Activated CD8-positive, alpha-beta memory T cell treated with anti-CD3 and anti-CD28 coated beads, Interleukin-2, amount 10 ng/mL, durations not matched to agents 7 days and 5 days (primary cell): ENCODE measurements at places on chromosomes 4 and X. TPM values are rescaled to one million over a fixed set of nuclear protein-coding genes. Genes with fewer than 3 reads are reported as not detected.

- no peak for DNase-seq
Observed at GRCh38 chr4:116953947-116954346, 131.4 kb downstream of the TRAM1L1 start.

DNA sequence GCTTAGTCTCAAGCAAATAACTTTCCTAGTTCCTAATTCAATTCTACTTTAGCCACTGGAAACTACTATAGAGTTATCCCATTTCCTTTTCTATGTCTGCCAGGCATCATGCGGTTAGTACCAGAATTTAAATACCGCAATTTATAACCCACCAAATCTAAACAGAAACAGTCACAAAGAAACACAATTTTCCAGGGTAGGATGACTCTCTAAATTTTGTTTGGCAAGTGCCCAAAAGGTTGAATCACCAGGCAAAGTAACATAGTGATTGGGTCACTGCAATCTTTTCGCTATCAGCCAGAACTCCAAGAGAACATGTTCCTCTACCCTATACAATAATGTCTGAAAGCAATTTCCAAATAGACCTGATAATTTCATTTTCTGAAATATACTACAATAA, 240.2 kb upstream of the GRIA3 start:
- no peak for DNase-seq

- no peak for DNase-seq
Observed at GRCh38 chr4:35835893-35836292, 408.4 kb downstream of the ARAP2 start.

DNA sequence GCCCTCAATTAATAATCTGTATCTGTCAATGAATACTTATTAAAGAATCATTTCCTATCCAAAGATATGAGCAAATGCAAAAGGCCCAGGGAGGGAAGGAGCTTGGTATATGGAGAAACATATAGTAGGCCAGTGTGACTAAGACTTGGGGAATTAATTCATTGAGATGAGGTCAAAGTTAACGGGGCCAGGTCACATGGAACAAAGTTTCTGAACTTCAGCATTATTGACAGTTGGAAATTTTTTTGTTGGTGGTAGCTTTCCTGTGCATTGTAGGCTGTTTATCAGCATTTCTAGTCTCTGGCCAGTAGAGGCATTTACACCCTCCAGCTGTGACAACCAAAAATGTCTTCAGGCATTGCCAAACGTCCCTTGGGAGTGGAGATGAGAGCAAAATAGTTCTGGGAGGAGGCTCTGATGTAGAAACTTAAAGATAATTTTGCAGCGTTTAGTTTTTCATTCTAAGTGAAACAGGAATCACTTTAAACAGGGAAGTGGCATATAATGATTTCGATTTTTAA, 202.0 kb downstream of the SLC4A4 start:
- no peak for DNase-seq

DNA sequence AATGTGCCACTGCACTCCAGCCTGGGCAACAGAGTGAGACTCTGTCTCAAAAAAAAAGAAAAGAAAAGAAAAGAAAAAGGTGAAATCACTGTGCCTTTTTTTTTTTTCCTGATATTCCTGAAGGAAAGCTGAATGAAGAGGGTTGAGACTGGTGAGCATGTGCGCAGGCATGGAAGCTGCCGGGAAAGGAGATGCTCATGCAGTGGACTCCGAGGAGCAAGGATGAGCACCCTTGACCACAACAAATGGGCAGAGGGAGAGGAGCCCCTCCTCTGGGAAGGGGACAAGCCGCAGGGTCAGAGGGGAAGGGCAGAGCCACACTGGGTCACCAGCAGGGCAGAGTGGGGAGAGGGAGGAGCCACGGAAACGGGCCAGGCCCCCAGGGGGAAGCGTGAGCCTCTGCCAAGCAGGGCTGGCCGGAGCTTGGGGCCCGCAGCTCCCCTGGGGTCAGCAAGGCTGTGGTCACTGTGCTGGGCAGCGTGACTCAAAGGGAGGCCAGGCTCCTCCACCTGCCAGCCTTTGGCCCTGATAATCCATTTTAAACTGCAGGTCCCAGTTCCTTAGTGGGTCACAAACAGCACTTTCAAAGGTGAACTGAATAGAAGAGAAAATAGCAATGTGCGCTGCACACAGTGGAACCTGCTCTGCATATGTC, 79.8 kb downstream of the NAT8L start:
- DNase-seq, result no peak

- no peak for DNase-seq
Observed at GRCh38 chrX:25022499-25023325, 6.9 kb upstream of the ARX start.

DNA sequence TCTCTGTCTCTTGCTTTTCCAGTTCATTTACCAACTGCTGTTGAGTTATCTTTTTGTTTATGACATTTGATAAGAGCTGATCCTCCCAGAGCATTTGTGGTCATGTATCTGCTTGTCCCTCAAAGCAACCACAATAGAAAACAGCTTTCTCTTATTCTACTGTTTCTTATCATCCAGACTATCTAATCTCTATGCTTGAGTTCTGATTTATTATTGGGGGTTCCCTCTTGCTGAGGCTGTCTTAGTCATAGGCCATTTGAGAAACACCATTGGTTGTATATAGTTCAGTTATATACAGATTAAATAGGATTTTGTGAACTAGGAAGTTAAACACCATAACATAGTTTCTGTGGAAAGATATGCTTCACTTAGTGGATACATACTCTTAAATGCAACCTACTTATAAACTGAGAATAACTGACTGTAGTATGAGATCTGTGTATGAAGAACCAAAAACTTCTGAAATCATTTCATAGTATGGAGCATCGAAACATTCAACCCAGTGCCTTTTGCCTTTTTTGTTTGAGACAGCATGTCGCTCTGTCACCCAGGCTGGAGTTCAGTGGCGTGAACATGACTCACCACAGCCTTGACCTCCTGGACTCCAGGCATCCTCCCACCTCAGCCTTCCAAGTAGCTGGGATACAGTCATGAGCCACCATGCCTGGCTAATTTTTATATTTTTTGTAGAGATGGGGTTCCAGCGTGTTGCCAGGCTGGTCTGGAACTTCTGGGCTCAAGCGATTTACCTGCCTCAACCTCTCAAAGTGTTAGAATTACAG, 75.8 kb downstream of the STIM2 start:
- no peak for DNase-seq

DNA sequence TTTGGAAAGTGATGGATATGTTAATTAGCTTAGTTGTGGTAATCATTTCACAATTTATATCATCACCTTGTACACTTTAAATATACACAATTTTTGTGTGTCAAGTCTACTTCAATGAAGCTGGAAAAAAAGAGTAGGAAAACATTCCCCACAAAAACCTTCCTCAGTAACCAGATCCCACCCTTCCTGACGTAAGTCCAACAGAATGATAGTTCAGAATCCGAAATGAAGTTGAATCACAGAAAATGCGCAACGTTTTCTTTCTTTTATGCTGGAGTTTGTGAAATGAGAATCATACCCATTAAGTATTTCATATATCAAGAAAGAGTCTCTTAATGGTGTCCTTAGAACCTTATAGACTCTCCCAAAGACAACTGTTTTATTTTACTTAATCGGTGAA, 292.9 kb downstream of the USP46 start:
- DNase-seq, result no peak

DNA sequence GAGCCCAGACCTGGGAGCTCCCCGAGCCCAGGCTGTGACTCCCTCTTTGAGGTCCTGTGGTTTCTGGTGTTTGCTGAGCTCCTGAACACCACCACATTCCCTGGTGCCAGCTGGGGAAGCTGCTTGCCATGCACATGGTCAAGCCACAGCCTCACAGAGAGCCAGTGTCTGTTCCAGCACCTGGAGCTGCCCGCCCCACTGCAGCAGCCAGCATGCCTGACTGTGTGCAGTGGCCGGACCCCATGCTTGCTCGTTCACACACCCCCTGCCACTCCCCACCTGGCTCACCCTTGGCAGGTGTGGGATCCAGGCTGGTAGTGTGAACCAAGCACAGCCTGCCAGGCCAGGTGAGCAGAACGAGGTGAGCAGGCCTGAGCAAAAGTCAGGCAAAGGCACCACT, 95.6 kb upstream of the FAM9C start:
- no peak for DNase-seq

- no peak for DNase-seq
Observed at GRCh38 chrX:114508756-114509155, 75.1 kb upstream of the HTR2C start.

DNA sequence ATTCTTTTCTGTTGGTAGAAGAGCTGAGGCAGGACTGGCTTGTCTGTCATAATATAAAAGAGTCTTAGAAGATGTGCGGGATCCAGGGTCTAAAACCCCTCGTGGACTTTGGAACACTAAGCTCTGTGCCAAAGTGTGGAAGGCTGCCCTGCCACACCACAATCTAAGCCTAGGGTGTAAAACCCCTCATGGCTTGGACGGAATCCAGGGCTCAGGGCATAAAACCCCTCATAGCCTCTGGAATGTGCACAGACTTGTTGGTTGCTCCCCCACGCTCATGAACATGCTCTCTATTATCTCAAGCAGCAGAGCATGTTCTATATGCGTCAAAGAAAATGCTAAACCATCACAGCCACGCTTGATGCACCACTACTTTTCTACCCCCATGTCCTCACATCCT, 483.6 kb downstream of the GABRG1 start:
- DNase-seq, result no peak

GRCh38 chr4:174828845-174829701, at the start of gene GLRA3:
Gene GLRA3 (minus strand): TSS chr4:174829247. CDS start chr4:174828811, 436 bp downstream.
- no peak for DNase-seq

- no peak for DNase-seq
Observed at GRCh38 chr4:133270021-133270570, 121.0 kb downstream of the PCDH10 start.

DNA sequence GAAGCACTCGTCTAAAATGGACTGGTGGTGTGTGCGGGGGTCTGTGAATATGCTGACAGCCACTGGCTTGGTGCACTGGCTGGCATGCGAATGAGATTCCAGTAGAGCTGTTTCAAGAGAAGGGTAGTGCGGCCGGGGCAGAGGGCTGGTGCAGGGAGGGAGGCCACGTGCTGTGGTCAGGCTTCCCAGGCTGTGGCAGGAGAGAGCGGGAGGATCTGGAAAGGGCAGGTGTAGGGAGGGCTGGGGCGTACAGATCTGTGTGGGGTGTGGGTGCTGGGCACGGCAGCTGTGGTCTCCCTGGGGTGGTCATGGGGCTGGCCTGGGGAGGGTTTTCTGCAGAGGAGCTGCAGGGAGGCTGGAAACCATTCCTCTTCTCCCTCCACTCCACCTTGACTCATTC, 30.2 kb downstream of the SORCS2 start:
- no peak for DNase-seq

- DNase-seq, result no peak
Observed at GRCh38 chrX:83771664-83772063, 89.3 kb upstream of the CYLC1 start.

DNA sequence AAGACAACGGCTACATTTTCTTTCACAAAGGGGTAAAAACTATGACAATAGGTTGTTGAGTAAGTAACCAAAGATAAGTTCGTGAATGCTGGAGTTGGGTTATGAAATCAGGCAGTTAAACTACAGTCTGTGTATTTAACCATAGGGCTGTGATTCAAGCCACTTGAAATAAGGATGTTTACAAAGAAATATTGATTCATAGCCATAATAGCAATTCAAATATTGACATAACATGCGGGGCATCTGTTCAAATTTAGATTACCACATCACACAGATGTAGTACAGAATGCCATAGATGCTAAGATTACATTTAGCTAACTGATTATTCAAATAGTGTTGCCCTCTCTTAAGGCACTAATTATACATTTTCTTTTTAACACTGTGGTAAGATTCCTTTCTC, 364.1 kb downstream of the FSTL5 start:
- no peak for DNase-seq

DNA sequence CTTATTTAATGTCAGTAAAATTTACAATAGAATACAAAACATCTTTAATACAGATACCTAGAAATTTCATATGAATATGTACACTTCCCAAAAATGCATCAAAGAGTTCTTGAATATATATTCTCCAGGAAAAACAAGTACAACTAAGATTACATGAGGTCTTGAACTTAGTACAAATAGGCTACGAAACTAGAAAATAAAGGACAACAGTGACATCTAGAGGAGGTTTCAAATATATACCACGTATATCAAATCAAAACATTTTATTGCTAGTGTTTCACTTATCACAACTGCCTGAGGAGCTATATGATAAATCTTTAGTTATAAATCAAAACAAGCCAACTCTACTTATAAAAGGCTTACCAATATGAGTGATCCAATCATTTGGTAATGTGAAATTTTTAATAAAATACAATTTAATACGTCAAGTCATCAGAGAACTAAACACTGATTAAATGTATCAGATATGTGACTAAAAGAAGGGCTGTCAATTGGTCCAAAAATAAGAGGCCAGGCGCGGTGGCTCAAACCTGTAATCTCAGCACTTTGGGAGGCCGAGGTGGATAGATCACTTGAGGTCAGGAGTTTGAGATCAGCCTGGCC, 36.6 kb downstream of the ANAPC10 start:
- no peak for DNase-seq

GRCh38 chrX:110082161-110082560, 79.2 kb downstream of the TMEM164 start:
- DNase-seq, result no peak

- DNase-seq, result no peak
Observed at GRCh38 chr4:156620786-156621185, 350.8 kb downstream of the PDGFC start.

GRCh38 chrX:68420559-68420958, 12.7 kb downstream of the OPHN1 start:
- no peak for DNase-seq

DNA sequence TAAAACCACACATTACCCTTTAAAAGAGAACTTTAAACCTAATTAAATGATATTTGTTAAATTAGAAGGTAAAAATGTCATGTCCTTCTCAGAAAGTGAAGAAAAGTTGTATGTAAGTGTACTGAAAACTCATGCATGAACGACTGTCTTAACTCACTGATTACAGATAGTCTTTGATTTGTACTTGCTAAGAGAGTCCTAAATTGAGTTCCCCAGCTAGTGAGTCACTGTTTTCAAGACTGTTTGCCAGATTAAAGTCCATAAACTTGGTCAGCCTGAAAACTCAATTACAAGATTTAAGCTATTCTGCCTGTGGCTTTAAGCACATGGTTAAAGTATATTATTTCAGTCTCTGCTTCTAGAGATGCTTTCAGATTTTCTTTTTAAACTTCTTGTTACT, 124.9 kb upstream of the ZCCHC13 start:
- DNase-seq, result no peak

GRCh38 chr4:17957688-17958087, 63.9 kb downstream of the LCORL start:
- no peak for DNase-seq

GRCh38 chrX:47446971-47447370, 36.1 kb downstream of the ZNF41 start:
- DNase-seq, result no peak

SLC16A2 gene
- total RNA-seq, result 0.12 TPM

BMPR1B gene
- total RNA-seq, result not detected

KDR gene
- not detected for total RNA-seq

RTL9 gene
- total RNA-seq, result not detected

TKTL2 gene
- total RNA-seq, result not detected

PABPC5 gene
- total RNA-seq, result not detected

BMX gene
- not detected for total RNA-seq

ARMCX4 gene
- 1.8 TPM for total RNA-seq

PPP1R3F gene
- 14.4 TPM for total RNA-seq

FAM149A gene
- 1.2 TPM for total RNA-seq

COL4A6 gene
- total RNA-seq, result not detected

AMBN gene
- total RNA-seq, result not detected
